ENCODE measurements at places on chromosomes 6 and 20.

DNA sequence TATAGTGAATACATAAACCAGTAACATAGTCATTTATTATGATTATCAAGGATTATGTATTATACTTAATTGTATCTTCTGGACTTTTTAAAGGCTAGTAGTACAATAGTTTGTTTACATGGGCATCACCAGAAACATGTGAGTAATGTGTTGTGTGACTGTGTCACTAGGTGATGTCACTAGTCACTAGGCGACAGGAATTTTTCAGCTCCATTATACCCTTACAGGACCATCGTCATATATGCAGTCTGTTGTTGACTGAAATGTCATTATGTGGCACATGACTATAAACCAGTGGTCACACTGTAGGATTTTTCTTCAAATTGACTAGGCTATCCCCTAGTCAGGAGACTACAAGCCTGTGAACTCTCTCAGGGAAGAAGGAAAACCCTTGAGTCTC is 86.5 kb upstream of the CENPW start:
- DNase-seq: no peak

- no peak for DNase-seq
These were observed 11.5 kb downstream of the WFDC3 start for GRCh38 chr20:45780159-45780558.

DNA sequence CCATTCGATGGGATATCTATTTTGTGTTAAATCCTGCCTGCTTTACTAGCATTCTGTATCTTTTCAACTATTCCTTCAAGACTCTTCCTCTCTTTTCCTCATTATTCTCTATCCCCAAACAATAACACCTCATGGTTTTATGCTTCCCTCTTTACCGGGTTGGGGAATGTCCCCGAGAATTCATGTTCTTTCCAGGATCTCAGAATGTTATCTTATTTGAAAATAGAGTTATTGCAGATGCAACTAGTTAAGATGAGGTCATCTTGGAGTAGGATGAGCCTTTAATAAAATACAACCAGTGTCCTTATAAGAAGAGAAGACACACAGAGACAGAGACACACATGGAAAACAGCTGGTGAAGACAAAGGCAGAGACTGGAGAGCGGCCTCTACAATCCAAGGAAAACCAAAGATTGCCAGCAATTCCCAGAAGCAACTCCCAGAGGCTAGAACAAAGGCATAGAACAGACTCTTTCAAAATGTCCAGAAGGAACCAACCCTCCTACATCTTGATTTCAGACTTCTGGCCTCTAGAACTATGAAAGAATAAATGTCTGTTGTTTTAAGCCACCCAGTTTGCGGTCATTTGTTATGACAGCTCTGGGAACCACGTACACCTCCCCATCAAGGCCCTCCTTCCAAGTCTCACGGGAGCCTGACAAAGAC is 126.8 kb upstream of the TNFAIP3 start:
- no peak for DNase-seq

DNA sequence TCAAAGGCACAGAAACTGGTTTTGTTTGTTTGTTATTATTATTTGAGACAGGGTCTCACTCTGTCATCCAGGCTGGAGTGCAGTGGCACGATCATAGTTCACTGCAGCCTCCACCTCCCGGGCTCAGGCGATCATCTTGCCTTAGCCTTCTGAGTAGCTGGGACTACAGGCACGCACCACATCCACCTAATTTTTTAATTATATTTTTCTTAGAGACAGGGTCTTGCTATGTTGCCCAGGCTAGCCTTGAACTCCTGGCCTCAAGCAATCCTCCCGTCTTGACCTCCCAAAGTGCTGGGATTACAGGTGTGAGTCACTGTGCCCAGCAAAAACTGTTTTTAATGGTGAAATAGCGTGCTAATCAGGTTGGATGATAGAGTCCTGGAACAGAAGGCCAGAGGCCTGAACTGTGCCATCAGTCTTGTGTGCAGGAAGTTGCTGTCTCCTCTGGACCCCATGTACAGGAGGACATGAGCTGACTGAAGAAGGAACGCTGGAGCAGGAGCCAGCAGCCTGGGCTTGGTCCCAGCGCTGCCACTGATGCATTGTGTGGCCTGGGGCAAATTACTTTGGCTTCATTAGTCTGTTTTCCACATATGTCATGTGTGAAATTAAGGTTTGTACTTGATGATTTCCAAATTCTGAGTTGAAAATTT is 4.9 kb downstream of the TM9SF4 start:
- DNase-seq: no peak

DNA sequence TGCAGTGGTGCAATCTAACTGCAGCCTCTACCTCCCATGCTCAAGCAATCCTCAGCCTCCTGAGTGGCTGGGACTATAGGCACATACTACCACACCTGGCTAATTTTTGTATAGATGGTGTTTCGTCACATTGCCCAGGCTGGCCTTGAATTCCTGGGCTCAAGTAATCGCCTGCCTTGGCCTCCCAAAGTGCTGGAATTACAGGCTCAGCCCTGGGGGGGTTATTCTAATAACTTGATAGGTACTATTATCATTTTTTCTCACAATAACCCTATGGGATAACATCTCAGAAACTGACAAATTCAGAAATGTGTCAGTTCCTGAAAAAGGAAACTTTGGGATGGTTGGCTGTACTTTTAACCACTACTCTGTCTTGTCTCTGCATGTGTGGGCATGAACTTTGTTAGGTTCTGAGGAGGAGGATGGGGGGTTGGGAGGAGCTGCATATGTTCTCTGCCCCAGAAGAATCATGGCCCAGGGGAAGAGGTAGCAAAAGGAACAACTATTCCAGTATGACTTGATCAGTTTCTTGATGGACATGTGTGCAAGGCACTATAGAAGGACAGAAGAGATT is 169.9 kb downstream of the CARMIL1 start:
- DNase-seq: no peak

GRCh38 chr6:34130862-34131261 is 15.0 kb downstream of the GRM4 start:
- no peak for DNase-seq

GRCh38 chr6:99305021-99305554 is 44.4 kb downstream of the FAXC start:
- no peak for DNase-seq

GRCh38 chr20:58837717-58838116 is 13.0 kb downstream of the GNAS-AS1 start:
- no peak for DNase-seq

DNA sequence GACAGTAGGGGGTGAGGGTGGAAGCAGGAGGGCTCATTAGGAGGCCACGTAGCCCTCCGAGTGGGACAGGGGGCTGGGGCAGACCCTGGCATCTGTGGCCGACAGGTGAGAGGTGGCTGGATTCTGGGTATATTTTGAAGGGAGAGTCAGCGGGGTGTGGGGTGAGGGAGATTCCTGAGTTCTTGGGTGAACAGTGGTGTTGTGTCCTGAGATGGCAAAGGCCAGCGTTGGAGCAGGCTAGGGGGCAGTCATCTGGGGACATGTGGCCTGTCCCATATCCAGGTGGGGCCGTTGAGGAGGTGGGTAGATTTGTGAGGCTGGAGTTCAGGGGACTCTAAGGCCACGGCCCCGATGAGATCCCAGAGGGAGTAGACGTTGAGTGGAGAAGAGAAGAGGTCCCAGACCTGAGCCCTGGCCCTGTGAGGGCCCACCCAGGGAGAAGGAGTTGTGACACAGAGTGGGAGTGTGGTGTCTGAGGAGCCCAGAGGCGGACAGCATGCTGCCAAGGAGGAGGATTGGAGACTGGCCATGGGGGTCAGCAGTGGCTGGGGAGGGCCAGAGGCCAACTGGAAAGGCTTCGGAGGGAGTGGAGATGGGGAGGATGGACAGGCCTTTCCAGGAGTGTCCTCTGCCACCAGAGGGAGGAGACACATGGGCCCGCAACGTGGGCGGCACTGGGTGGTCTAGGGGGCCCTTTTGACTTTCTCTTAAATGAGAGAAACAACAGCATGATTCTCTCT is 19.6 kb downstream of the PACSIN1 start:
- no peak for DNase-seq

DNA sequence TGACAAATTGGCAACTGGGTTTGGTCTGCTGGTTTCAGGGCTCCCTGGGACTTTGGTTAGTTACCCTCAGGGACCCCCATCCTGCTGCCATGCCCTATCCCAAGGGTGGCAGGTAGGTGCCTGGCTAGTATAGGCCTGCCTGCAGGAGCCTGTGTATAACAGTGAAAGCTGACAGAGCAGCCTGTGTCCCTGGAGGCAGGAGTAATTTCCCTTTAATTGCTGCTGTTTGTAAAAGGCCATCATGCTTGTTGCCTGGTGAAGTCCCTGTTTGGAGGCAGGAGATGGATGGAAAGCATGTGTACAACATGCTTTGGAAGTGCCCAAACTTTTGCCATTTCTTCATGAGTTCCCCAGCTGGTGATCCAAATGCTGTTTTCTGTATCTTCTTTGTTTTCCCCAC is 30.1 kb downstream of the CMTR1 start:
- DNase-seq: no peak
